ENCODE measurements at places on chromosomes 4 and X. TPM values are rescaled to one million over a fixed set of nuclear protein-coding genes. Genes with fewer than 3 reads are reported as not detected.

SPIN2A gene
- total RNA-seq = 1.1 TPM

DNA sequence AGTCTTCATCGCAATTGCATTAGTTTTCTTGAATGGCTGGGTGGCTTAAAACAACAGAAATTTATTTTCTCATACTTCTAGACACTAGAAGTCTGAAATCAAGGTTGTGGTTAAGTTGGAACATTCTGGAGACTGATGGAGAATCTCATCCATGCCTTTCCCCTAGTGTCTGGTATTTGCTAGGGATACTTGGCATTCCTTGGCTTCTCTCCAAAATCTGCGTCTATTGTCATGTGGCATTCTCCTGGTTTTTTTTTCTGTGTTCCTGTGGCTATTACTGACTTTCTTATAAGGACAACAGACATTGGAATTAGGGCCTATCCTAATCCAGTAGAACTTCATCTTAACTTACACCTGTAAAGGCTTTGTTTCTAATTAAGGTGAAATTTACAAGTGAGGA, 272.8 kb upstream of the EPHA5 start:
- H3K27ac ChIP-seq = no peak overlapping the region
- DNase-seq = no peak
- H3K36me3 ChIP-seq = no peaks in the 10 kb centered on the region
- H3K4me1 ChIP-seq = no peaks in the 10 kb centered on the region

GRCh38 chr4:1807332-1807777, 14.3 kb downstream of the FGFR3 start:
- H3K27me3 ChIP-seq = no peaks in the 10 kb centered on the region
- H3K27ac ChIP-seq = no peak overlapping the region
- no peaks in the 10 kb centered on the region for H3K4me1 ChIP-seq
- no peak for DNase-seq

- DNase-seq = no peak
- no peaks in the 10 kb centered on the region for H3K36me3 ChIP-seq
- H3K27me3 ChIP-seq = no peaks in the 10 kb centered on the region
- H3K4me1 ChIP-seq = no peaks in the 10 kb centered on the region
- no peak overlapping the region for H3K4me3 ChIP-seq
These were observed 247.4 kb upstream of the GIMD1 start for GRCh38 chr4:106615961-106616360.

Measured in CD4-positive, alpha-beta T cell (primary cell).